ENCODE measurements at places on chromosomes 7 and 10.

- DNase-seq, result no peak
Observed at GRCh38 chr7:149007611-149008010, 20.7 kb downstream of the PDIA4 start.

DNA sequence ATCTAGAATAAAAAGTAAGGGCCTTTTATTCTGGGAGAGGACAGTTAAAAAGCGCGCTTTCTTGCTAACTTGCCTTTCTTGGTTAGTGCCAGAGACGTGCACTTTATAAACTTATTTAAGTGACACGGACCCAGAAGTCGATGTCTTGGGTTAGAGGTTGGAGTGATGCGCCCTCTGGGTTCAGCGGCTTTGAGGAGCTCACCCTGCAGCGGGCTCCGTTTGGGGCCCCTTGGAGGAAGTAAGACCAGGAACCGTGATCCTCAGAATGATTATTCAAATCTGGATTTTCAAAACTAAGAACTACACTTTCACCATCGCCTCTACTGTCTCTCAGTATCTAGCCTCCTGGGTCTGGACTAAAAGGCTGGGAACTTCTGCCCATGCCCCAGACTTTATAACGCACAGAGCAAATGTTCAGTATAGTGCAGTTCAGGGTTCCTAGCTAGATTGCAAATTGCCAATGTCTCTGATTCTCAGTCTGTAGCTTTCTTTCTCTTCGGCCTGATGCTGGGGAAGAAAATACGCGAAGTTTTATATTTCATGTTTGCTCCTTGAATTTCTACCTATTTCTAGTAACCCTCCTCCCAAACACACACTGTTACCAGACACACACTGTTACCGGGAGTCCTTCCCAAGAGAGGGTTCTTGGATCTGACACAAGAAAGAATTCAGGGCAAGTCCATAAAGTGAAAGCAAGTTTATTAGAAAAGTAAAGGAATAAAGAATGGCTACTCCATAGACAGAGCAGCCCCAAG lies 18.6 kb upstream of the SMO start:
- no peak for DNase-seq

- no peak for DNase-seq
Observed at GRCh38 chr10:33365301-33365700, 30.8 kb upstream of the NRP1 start.

DNA sequence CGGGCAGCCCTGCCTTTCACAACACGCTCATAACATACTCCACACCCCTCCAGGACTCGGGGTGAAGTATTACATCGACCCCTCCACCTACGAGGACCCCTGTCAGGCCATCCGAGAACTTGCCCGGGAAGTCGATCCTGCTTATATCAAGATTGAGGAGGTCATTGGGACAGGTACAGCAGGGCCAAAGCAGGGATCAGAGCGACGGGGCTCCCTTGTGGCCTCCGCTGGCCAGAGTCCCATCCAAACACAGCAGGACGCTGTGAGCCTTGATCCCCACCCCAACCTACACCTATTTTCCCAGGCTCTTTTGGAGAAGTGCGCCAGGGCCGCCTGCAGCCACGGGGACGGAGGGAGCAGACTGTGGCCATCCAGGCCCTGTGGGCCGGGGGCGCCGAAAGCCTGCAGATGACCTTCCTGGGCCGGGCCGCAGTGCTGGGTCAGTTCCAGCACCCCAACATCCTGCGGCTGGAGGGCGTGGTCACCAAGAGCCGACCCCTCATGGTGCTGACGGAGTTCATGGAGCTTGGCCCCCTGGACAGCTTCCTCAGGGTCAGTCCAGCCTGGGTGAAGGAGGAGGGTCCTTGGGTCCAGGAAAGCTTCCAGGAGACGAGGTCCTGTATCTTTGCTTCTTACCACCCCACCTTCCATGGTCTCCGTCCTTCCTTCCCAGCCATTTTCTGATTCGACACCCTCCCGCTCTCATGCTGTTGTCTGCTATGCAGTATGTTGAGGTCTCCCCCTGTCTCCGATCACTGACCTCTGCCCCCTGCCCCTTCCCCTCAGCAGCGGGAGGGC lies 13.5 kb downstream of the EPHB6 start:
- DNase-seq, result no peak

DNA sequence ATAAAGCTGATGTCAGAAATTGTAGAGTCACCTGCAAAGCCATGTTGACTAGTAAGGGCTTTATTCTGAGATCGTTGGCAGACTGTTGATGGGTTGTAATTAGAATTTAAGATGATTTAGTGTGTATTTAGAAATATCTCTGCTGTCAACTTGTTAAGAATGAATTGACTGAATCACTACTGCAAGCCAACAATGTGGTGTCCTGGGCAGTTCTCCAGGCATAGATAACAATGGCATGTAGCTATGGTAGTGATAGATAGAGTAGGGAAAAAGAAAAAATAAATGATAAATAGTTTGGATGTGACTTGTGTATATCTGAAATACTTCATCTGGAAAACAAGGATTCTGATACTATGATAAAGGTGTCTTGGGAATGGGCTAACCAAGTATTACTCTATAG lies 640.2 kb downstream of the ARL4A start:
- DNase-seq, result no peak

GRCh38 chr10:6101181-6101580 lies 12.3 kb downstream of the RBM17 start:
- no peak for DNase-seq

- DNase-seq, result no peak
Observed at GRCh38 chr7:3094701-3095445, 51.2 kb upstream of the CARD11 start.

DNA sequence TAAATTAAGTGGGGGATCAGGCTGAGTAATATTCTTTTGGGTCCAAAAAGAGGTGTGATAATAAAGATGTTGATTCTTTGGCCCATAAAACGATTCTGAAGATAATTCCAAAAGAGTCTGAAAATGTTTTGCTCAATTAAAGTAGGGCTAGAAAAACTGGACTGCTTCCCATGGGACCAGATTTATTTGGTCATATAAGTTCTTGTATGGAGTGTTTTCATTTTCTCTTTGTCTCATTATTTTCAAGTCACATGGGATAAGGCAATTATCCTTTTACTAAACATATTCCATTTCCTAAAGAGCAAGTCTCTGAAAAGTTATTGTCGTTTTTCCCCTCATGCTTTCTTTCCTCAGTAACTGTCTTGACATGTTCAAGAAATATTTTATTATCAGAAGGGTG lies 41.5 kb downstream of the CDK6 start:
- DNase-seq, result no peak

DNA sequence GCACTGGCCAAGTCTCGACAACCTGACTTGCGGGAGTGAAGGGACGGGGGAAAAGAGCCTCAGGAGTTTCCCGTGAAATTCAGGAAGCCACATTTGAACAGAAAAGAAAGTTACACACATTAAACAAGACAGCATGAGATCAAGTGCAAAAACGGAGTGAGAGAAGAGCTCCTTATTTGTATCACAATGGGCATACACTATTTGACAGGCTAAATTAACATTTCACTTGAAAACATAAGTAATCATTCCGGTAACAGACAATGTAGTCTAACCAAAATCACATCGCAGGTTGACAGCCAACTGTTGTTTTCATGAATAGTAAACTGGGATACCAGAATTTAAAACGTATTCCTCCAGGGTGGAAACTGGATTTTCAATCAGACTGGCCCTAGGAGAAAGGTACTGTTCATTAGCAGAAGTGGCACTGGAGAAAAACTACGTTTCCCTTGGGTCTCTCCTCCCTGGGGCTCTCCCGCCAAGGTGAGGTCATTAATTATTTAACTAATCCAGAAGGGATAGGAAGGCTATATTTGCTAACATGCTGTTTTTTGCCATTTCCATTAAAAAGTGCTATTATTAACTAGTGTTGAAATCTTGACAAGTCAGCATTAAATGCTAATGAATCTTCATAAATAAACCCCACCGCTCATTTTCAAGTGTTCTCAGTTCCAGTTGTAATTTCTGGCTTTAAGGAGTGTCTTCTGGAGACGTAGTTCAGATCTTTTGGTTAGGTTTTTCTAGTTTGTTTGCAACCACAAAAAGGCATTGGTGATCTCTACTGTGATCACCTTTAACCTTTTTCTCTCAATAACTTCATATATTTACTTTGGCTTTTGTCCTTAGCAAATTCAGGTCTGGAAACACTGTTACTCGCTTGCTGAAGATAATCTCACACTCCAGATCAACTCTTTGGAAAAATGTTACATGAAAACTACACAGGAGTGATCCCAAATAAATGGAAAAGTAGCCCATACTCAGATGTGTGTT lies 25.1 kb downstream of the RHEB start:
- DNase-seq, result no peak

- DNase-seq, result peak; percentile 50
Observed at GRCh38 chr7:120981888-120982615, 6.5 kb upstream of the CPED1 start.

GRCh38 chr10:102648889-102649796 lies 4.9 kb downstream of the TRIM8 start:
- no peak for DNase-seq

DNA sequence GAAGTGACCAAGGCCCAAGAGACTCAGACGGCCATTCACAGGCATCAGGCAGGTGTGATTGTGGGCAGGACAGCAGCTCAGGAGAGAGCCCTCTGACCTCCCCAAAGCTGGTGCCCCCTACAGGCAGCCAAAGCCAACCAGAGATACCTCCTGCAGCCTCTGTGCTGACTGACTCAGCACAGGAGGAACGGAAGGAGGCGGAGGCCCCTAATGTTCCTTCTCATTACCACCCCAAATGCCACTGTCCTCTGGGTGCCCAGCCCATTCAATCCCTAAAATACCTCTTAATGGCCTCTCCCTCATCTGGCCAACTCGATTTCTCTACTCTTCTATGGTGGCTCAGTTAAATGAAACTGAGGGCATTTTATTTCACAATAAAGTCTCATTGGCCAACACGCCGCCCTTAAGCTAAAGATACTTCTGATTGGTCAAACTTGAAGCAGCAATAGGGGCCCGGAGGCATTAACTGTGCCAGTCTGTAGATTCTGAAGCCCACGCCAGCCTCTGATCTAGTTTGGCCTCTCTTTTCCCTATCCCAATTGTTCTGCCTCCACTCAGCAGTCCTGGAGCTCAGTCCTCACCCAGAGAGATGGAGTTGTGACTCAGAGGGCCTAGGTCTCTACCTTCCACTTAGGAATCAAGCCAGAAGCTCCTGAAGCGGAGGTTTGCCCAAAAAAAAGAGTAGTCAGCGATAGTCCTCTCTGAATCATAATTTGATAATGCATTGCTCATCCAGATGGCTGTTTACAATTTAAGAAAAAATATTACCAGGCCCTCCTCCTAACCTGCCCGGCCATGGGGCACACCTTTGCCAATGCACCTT lies 1.2 kb downstream of the CYREN start:
- no peak for DNase-seq

GRCh38 chr7:22833113-22833855 lies 10.6 kb upstream of the TOMM7 start:
- no peak for DNase-seq

DNA sequence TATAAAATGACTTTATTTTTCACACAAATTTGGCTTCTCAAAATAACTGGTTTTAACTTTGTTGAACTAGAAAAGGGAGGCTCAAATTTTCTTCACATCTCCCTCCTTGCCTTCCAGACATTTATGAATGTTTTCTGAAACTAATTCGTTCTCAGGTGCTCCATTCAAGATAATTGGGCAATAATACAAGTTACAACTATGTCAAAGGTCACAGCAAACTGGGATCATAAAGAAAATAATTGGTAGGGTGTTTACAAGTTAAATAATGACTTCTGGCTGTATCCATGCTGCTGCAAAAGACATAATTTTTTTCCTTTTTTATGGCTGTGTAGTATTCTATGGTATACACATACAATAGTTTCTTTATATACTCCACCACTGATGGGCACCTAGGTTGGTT lies 75.3 kb downstream of the MINPP1 start:
- no peak for DNase-seq

GRCh38 chr10:6064119-6064518 lies 2.0 kb upstream of the IL2RA start:
- DNase-seq, result no peak

GRCh38 chr10:78309536-78310237 lies 276.0 kb downstream of the RPS24 start:
- no peak for DNase-seq

GRCh38 chr7:81871606-81872265 lies 101.9 kb upstream of the HGF start:
- DNase-seq, result no peak

DNA sequence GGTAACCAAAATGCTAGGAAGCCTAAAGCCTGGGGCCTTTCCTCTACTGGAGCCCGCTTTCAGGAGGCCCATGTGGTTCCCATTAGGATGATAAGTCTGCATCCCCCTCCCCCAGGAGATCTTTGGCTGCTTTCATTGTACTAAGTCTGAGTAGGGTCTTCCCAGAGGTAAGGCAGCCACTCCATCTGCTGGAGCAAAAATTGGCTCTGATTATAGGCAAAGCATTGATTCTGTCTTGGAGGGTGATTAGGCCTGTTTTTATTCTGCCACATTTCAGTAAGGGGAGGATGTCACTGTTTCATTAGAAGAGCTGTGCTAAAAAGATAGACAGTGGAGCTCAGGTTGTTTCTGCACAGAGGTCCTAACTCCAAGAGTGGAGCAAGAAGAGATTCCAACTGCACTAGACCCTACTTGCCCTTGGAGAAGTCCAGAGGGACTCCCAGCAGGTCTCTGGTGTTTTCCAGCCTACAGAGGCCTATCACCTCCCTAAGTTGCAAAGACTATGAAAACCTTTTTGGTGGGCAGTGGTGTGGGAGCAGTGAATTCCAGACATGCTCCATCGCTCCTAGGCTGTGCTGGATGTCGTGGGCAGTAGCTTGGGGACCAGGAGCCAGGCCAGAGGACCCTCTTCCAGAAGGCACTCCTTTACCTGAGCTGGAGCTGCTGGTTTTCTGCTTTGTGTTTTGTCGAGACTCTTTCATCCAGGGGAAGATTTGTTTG lies 7.1 kb upstream of the HOXA2 start:
- DNase-seq, result no peak

- DNase-seq, result no peak
Observed at GRCh38 chr7:87480386-87480785, 4.9 kb upstream of the ABCB4 start.

GRCh38 chr10:61852261-61852660 lies 49.2 kb upstream of the ARID5B start:
- no peak for DNase-seq
